ENCODE measurements at places on chromosomes 6 and 20.
A peak's percentile ranks its signal among the peaks of the same experiment; 100 is the strongest.

- no peak for DNase-seq
Measured at GRCh38 chr20:20941468-20941889, 164.7 kb downstream of the LINC00237 start.

- DNase-seq, result peak; percentile 32
Measured at GRCh38 chr20:24987873-24988835, 4.4 kb downstream of the APMAP start.

DNA sequence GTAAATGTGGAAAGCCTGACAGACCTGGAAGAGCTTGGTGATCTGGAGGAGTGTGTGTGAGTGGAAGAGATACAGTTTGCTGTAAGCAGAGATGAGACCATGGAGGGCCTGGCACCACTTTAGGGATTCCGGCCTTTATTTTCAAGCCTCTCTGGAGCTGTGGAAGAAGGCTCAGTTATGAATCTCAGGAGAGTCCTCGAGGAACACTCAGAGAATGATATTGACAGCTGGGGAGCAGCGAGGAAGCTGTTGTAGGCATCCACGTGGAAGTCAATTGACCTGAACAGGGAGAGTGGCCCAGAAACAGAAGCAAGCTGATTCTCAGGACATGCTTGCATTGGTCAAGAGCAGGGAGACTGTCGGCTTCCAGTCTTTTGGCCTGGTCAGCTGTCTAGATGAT, 108.4 kb upstream of the FOXQ1 start:
- DNase-seq, result no peak

- no peak for DNase-seq
Measured at GRCh38 chr6:157456524-157456829, 75.5 kb downstream of the ZDHHC14 start.
